Activated CD4-positive, alpha-beta T cell treated with anti-CD3 and anti-CD28 coated beads for 1 hour (primary cell): ENCODE measurements at places on chromosomes 11 and 22.

GRCh38 chr11:126378763-126379162 lies 23.3 kb downstream of the ST3GAL4 start:
- DNase-seq, result no peak

DNA sequence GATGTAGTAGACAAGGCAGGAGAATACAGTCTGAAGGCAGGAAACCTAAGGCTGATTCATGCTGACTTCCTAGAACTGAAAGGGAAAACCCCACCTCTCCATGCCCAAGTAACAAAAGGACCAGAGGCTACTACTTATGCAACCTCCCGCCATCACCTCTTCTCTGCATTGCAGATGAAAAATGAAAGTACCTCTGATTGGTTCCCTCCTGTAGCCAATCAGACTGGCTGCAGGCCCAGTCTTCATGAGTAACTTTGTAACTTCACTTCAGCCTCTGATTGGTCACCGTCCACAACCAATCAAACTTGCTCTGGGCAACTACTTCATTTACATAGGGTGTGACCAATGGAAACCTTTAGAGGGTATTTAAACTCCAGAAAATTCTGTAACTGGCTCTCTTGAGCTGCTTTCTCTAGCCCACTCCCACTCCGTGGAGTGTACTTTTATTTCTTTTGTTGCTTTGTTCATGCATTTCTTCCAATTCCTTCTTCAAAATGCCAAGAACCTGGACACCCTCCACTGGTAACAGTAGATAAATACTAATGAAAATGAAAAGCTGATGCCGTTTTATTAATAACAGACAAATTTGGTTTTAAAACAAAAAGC lies 5.2 kb upstream of the MAP6 start:
- DNase-seq, result no peak

GRCh38 chr11:19209617-19210370 lies 8.0 kb upstream of the CSRP3 start:
- no peak for DNase-seq

DNA sequence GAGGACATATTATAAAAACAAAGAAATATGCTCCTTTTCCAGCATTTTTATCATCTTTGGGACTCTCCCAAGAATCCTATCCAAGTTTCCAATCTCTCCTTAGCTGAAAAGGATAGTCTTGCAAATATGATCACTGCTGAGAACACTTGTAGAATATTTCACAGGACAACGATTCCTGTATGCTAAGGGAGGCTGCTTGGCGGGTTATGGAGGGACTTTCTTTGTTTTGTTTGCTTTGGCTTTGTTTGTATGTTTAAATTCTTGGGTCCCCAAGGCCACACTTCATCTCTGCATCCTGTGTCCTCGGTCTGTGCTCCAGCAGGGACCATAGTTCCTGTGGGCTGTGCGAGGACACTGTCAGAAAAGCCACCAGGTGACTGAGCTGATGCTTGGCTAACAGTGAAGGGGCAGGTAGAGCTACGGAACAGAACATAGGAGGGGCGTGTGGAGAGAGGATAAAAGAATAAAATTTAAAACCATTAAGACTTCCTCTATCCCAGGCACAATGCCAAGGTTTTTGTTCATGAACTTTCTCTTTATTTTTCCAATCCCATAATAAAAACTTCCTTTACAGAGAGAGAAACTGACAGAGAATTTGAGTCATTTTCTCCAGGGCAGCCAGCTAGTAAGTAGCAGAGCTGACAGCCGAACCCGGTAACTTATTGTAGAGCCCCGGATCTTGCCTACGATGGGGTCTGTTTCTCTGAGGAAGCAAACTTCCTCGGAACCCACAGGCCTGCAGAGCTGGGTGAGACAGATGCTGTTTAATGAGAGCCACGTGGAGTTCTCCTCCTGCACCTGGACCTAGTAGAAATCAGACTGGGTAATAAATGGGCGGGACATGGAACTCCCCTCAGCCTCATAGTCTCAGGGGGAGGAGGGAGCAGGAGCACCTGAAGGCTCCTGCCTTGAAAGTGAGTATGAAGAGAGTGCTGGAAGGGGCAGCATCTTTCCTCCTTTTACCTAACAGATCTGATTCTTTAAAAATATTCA lies at the start of gene IZUMO1R:
Gene IZUMO1R, plus strand, starts transcription at position 615 of the 993 bp plus-strand sequence. CDS start 1,057 bp downstream, outside the sequence.
- no peak for DNase-seq

DNA sequence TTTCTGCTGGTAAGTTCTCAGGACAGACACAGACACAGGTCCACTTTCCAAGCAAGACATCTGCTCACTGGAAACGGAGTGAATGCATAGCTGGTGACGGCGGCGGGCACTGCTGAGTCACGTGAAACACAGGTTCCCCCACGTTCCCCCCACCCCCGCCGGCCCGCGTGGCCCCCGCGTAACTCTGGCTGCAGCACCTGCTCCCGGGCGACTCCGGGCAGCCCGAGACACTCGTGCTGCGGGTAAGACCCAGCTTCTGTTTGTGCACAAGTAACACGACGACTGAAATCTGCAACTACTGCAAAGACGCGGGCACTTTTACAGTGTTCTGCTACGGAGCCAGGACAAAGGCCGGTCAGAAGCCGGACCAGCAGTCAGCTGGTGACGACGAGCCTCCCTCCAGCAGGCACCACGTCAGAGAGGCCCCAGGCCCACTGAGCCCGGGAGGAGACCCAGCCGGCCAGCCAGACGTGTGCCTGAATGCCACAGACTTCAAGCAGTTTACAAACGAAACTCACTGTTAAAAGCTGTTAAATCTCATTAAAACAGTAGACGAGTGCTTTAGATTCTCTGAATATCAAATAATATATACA lies 12.9 kb upstream of the ARFGAP3 start:
- no peak for DNase-seq

DNA sequence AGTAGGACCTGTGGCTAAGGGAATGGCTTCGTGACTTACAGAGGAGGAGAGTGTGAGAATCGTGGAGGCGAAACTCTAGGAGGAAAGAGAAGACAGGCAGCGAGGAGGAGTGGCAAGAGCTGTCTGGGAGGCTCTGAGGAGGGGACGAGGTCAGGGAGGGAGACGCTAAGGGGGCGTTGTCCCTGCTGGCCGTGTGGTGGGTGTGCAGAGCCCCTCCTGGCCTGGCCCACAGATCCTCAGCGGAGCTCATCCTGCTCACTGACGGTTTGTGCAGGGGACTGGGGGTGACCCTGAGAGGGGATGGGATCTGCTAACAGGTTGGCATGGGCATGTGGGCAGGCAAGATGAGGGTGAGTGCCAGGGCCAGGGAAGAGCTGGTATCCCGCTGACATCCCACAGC lies 56.5 kb upstream of the PRR5 start:
- DNase-seq, result no peak

- DNase-seq, result no peak
Observed at GRCh38 chr22:35148866-35149548, 83.0 kb downstream of the ISX start.

GRCh38 chr11:107430525-107430924 lies 27.1 kb downstream of the CWF19L2 start:
- DNase-seq, result no peak

GRCh38 chr11:88337181-88337986 lies at the start of gene CTSC:
Gene CTSC, minus strand, starts transcription at chr11:88337736. Its CDS starts 64 bp downstream, at chr11:88337672.
- DNase-seq, result peak; percentile 85

DNA sequence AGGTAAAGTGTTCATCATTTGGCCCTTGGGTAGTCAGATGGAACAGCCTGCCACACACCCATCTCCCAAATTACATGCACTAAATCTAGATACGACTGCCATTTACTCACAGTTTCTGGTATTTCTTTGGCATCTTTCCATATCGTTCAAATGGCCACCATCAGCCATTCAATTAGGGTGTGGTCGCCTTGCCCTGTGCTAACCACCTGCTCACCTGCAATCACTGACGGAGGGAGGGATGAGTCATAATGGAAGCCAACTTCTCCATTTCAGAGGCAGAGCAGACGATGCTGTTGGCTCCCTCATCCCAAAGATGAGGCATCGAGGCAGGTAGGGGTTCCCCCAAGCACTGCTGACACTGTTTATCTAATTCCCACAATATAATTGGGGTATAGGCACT lies 14.6 kb downstream of the MS4A6A start:
- no peak for DNase-seq

- no peak for DNase-seq
Observed at GRCh38 chr22:30998329-30998728, 29.3 kb downstream of the TUG1 start.

- no peak for DNase-seq
Observed at GRCh38 chr11:72696866-72697700, 22.9 kb upstream of the PDE2A start.

GRCh38 chr11:116980136-116980793 lies 118.0 kb downstream of the SIK3 start:
- DNase-seq, result no peak

GRCh38 chr11:3122775-3123201 lies 42.3 kb downstream of the OSBPL5 start:
- no peak for DNase-seq

- no peak for DNase-seq
Observed at GRCh38 chr11:9774591-9775397, 110.9 kb downstream of the SWAP70 start.

DNA sequence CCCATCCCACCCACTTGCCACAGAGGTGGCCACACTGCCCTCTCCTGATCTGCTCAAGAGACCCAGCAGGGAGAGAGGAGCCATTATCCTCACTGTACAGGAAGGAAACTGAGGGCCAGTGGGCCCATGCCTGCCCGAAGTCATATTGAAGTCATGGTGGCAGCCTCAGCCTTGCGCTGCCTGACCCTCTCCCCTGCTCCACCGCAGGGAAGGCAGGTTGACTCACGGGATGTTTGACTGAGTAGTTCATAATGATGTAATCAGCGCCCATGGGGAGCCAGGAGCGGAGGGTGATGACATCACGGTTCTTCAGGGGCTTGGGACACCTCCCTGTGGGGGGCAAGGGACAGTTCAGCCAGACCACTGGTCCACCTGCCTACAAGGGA lies 6.1 kb upstream of the ARAP1 start:
- DNase-seq, result no peak

DNA sequence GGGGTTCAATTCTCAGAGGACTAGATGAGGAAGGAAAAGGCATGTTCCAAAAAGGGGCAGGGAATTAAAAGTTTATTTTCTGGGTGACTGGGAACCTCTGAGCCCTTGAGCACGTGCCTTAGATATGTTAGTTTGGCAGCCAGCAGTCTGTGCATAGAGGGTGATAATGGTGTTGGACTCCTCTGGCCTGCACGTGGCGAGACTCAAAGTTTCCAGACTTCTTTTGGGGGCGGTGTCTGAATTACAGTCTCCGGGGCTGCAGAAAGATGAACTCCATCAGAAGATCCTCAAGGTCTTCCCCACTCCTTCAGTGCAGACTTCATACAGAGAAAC lies 861 bp upstream of the ZNRF3 start:
- no peak for DNase-seq

DNA sequence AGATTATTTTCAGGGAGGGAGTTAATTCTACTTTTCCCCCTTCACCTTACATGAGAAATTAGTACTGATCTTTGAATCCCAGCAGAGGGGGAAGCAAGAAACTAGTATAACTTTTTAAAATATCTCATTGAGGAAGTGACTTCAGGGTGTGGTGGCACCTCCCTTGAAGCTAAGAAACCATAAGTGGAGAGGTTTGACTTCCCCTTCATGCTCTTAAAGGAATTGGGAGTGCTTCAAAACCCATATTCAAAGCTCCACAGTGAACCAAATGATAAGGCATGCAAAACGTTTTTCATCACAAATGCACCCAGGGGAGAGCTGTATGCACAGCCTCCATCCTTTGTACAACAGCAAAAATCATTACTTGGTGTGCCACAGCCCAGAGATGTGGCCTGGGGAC lies 540 bp downstream of the MS4A14 start:
- no peak for DNase-seq

- no peak for DNase-seq
Observed at GRCh38 chr11:95788921-95789505, 569 bp downstream of the FAM76B start.

- no peak for DNase-seq
Observed at GRCh38 chr11:18853086-18853720, 61.6 kb upstream of the PTPN5 start.

DNA sequence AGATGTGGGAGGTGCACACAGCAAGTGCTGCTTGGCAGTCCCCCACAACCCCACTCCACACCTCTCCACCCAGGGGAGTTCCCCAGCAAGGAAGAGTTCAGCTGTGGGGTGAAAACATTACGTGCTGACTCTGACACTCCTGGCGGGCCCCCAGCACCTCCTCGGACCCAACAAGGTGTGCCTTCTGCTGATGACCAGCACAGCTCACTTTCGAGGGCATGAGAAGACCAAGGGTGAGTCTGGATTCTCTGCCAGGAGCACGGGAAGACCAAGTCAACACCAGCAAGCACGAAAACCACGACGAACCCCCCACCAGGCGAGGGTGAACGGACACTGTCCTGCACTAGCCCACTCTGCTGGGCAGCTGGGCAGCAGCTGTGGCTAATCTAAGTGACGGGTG lies 1.4 kb downstream of the ALG12 start:
- no peak for DNase-seq

DNA sequence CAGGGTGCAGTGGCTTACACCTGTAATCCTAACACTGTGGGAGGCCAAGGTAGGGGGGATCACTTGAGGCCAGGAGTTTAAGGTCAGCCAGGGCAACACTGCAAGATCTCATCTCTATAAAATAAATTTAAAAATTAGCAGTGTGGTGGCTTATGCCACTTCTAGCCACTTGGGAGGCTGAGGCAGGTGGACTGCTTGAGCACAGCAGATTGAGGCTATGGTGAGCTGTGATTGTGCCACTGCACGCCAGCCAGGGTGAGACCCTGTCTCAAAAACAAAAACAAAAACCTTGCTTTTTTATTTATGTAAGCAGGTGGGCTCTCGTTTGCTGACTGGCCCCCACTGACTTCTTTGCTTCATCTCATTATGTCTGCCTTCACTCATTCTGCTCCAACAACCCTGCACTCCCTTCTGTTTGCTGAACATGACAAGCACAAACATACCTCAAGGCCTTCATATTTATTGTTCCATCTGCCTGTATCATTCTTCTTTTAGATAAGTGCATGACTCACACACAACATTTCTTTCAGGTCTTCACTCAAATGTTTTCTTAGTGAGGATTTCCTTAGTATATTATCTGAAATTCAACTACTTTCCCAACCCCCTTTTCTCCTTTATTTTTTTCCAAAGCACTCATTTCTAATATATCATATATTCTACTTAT lies 32.4 kb upstream of the CLNS1A start:
- DNase-seq, result no peak

DNA sequence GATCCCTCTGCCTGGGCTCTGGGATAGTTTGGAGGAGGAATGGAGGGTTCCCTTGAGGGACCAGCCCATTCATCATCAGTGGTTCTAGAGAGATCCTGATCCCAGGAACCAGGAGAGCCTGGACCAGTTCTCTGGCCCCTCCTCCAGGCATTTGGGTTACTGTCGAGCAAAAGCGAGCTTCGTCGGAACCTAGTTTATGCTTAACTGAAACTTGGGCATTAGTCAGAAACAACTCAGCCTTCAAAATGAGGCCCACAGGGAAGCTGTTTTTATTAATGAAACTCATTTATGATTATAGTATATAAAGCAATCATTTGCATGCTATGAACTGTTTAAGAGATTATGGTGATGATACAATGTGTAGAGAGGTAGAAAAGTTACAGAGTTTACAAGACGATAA lies 61.4 kb downstream of the LIF start:
- no peak for DNase-seq

- DNase-seq, result no peak
Observed at GRCh38 chr22:50305923-50306566, 1.4 kb downstream of the PLXNB2 start.
